ENCODE measurements at places on chromosomes 4 and X.

- peak; percentile 21 for DNase-seq
These were observed 59.1 kb downstream of the SCD5 start for GRCh38 chr4:82739287-82740190.

DNA sequence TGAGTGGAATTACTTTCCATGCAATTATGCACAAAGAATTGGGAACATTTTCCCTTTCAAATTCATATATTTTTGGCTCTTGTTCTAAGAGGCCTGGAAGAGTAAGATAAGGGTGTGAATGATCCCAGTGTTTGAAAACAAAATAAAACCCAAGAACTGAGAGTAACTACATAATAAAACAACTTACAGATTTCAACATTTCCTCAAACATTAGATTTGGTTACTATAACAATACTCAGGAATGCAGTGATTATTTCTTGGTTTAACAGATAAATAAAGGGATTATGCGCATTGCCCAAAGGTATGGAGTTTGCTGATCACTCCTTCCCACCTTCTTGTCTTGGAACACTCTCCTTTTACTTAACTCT lies 292.5 kb downstream of the CAMK2D start:
- DNase-seq: no peak

DNA sequence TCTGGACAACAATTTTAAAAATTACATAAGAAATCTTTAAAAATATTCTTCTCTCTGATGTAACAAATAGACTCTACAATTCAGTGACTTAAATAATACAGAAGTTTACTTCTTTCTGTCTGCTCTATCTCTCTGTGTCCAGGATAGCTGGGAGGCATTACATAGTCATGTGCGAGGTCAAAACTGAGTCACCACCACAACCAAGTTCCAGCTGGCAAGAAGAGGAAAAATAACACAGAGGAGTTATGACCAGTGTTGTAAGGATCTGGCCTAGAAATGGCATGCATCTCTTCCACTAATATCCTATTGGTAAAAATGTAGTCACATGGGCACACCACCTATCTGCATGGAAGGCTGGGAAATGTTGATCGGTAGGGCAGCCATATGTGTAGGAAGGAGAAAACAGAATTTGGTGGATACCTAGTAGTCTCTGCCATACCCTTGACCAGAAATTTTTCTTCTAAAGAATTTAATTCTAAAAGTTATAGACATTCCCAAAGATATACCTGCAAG lies 39.4 kb upstream of the WDFY3 start:
- no peak for DNase-seq

GRCh38 chrX:145213504-145213903 lies 33.8 kb upstream of the SPANXN1 start:
- DNase-seq: no peak

- no peak for DNase-seq
These were observed 145.4 kb upstream of the MAP3K15 start for GRCh38 chrX:19660604-19661255.

GRCh38 chr4:128981377-128981776 lies 112.0 kb downstream of the SCLT1 start:
- DNase-seq: no peak

DNA sequence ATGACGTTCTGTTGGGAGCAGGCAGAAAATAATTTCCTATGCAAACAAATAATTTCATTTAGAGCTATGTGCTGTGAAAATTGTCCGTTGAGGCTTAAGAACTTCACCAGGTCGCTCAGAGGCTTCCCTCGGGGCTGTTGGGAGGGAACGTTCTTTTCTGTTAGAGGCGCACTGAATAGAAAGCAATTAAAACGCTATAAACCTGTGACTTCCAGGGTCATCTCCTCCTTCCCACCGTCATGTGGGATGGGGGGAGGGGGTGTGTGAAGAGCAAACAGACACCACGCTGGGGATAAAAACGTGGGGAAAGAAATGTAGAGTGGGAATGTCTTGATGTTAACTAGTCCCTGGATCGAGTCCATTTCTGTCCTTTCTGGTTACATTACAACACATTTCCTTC lies 35.2 kb upstream of the ZNF518B start:
- DNase-seq: no peak

- DNase-seq: no peak
These were observed 440.9 kb downstream of the MID1IP1 start for GRCh38 chrX:39242187-39242586.

DNA sequence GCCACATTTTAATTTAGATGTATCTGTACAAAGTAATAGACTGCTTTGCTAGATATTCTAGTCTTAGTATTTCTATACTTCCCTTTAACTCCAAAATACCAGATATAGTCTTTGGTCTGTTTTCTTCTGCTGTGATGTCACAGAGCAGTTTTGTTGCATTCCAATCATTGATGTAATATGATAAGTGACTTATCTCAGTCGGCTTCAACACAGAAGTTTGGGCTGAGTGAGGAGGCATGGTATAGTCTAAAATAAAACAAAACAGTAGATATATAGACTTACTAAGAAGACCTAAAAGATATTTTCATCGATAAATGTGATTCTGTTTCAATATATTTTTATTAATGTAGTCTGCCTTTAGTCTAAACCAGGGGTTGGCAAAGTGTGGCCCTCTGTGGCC lies 169.9 kb downstream of the DCK start:
- no peak for DNase-seq

DNA sequence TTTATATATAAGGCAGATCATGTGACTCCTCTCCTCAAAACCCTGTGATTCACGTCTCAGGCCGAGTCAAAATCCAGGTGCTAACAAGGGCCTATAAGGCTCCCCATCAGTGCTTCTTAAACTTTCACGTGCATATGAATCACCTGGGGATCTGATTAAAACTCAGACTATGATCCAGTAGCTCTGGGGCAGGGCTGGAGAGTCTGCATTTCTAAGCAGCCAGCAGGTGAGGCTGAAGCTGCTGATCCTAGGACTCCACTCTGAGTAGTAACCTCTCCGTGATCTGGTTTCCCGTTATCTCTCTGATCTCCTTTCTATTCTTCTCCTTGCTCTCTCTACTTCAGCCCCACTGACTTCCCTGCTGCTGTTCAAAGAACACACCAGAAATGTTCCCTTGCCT lies 252.4 kb upstream of the RPS6KA3 start:
- no peak for DNase-seq

GRCh38 chrX:69506617-69507499 lies 2.7 kb downstream of the NALF2 start:
- DNase-seq: no peak

DNA sequence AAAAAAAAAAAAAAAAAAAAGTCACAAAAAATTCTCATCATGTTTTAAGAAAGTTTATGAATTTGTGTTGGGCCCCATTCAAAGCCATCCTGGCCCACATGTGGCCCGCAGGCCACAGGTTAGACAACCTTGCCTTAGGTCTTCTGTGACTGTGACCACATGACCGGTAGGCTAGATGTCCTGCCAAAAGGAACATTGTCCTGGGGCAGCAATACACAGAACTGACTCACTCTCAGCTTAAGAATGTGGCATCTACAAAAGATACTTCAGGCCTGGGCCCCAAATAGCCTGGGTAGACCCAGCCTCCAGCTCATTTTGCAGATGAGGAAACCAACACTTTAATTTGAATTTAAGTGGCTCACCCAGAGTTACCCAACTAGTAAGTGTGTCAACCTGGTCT lies 10.0 kb downstream of the AWAT2 start:
- no peak for DNase-seq

GRCh38 chr4:176001151-176002006 lies 64.3 kb upstream of the WDR17 start:
- DNase-seq: no peak

GRCh38 chrX:48025561-48025960 lies 18.8 kb downstream of the SPACA5 start:
- no peak for DNase-seq

- DNase-seq: no peak
These were observed 8.7 kb upstream of the TMSB15C start for GRCh38 chrX:104084534-104085277.

- no peak for DNase-seq
These were observed 8.8 kb downstream of the FSTL5 start for GRCh38 chr4:162154862-162155540.

- no peak for DNase-seq
These were observed 16.7 kb downstream of the PRR32 start for GRCh38 chrX:126836186-126836585.

DNA sequence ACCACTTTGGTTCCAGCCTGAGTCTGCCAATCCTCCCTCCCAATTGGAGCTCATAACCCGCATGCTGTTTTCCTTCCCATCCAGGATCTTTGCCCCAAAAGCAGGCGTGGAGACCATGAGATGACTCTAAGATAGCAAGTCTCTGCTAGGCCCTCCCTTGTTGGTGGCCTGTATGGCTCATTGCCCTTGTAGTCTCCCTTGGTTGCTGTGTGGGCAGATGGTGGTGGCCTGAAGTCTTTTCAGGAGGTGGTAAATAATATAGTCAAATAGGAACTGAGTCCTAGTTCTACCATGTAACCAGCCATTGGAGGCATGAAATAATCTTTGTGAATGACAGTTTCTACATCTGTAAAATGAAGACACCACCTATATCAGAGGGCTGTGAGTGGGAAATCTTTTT lies 1.2 kb downstream of the ATP6AP1 start:
- no peak for DNase-seq

DNA sequence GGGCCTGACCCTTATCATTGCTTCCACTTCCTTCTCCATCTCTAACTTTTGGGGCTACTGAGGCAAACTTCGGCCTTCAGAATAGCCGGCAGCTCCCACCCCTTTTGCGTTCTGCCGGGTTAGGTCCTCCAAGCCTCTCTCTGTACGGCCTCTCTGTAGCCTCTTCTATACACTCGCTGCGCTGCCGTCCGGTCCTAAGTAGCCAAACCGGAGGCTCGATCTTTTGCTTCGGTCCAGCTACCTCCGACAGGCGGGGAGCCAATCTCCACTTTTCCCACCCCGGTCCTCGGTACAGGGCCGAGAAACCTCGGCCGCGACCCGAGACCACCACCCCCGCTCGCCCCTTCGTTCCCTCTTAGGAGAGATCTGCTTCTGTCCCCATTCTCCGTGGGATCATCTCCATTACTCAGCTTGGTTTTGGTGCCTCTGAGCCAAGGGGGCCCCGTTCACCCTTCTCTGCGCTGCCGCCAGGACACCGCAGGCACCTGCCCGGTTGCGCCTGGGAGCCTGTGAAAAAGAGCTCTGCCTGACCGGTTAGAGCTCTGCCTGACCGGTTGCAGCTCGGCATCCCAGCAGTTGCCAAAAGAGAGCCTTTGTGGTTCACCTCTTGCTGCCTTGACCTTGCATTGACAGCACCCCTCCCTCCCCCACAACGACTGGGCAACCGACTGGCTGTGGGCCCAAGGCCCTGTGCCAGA lies 1.0 kb upstream of the HTR2C start:
- DNase-seq: no peak

GRCh38 chr4:117889978-117890377 lies 144.3 kb upstream of the NDST3 start:
- DNase-seq: no peak
